Activated T-helper 17 cell treated with anti-CD3 and anti-CD28 coated beads, Interleukin-2, amount 50 U/mL, for 72 hours (primary cell): ENCODE measurements at places on chromosomes 7 and 10. TPM values are rescaled to one million over a fixed set of nuclear protein-coding genes. Genes with fewer than 3 reads are reported as not detected.

DNA sequence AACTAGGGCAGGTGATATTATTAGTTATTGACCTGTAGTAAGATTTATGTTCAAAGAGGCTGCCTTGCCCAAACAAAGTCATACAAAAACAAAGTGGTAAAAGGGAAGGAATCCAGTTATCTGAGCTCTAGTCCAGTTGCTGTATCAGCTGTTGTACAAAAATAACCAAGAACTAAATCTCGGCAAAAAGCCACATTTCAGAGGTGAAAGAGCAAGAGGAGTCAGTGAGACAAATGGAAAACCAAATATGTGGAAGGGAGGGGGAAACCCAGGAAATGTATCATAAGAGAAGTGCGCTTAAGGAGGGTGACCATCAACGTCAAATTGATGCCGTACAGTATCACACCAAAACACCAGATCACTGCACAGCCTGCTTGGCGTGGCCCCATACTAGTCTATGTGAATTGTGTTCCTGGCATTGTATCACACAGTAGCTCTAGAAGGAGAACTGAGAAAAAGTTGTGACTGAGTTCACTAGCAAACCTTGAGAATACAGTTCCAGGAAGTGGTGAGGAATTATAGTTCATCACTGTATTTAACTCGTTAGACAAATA is 6.4 kb downstream of the AGBL3 start:
- peak; percentile 95 for ATAC-seq

The ASB10 gene
- not detected for total RNA-seq

- ATAC-seq: no peak
Measured at GRCh38 chr7:2904202-2904601, 60.1 kb upstream of the GNA12 start.

DNA sequence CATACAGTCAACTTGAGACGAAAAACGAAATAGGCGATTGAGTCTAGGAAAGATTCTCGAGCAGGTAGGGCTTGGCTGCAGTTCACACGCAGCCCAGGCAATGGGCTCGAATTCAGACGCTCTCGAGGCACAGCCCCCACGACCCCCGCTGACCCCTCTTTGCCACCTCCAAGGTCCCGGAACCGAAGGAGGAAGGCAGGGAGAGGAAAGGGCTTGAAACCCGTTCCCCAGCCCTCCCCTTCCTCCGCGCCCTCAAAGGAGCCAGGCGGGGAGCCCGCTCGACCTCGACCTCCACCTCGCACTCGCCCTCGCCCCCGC is 441 bp downstream of the CCDC186 start:
- ATAC-seq: peak; percentile 0

DNA sequence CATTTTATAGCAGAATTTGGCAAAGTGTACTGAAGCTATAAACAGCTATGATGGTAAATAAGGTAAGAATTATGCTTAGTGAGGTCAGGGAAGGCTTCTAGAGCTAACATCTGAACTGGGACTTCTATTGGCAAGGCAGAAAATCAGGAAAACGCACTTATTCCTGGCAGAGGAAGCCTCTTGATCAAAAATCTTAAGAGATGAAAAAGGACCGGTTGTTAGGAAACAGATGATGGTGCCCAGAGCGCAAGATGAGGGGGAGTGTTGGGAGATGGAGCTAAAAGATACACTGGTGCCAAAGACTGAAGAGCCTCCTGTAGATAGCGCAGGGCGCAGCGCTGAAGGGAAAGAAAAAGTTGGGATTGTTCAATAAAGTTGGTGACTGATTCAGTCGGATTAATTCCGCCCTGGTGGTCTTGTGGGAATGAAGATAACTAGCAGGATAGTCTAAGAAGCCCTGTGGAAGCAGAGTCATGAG is 550 bp upstream of the CALU start:
- ATAC-seq: peak; percentile 32

DNA sequence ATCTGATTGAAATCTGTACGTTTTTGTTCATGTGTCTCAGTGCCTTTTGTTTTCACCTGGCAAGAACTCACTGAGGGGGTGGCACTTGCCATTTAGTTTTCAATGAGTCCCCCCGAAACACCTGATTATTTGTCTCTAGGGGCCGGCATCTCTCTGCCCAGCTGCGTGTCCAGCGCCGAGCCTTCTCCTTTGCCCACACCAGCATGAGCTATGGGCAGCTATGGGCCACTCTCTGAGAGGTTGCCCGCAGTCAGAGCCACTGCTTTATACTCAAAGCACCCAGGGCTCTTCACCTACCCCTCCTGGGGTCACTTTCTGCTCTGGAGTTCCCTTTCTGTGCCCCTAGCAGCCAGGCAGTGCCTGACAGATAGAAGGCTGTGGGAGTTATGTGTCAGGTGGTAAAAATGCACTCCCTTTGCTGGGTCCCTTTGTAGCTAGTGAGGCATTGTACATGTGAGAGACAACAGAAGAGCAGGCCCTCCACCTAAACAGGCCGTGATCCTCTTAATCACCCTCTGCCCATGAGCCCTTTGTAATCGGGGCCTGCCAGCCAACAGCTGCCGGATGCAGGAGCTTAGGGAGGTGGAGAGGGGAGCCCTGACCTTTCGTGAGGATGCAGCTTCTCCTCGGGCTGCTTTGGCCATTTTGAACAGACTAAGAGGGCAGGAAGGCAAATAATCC is 133.1 kb upstream of the NPS start:
- no peak for ATAC-seq

DNA sequence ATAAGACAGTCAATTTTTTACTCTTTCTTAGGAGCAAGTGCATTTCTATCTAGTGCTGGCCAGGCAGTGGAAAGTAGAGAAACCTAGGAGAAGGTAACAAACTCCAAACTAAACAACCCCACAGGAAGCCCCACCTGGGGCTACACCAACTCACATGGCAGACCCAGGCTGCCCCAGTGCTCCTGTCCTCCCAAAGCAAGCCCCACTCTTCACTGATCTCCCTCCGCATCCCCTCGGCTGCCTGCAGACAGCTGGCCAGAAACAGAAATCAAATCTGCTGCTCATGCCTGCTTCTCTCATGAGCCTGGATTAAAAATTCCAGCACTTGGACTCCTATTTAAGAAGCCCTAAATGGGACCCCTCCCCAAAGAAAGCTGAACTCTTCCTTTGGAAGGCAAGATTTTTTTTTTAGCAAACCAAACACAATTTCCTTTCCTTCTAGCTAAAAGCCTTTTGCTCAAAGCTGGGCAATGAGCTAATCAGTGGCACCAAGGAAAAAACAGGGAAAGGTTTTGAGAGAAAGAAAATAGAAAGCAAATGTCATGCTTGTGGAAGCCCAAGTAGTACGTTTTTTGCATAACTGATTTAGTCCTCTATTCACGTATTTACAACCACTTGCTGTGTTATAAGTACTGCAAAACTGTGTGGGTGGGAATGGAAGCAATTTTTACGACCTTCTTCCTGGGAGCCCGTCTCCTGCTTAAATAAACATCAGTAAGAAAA is 10.8 kb downstream of the PDE1C start:
- ATAC-seq: no peak

DNA sequence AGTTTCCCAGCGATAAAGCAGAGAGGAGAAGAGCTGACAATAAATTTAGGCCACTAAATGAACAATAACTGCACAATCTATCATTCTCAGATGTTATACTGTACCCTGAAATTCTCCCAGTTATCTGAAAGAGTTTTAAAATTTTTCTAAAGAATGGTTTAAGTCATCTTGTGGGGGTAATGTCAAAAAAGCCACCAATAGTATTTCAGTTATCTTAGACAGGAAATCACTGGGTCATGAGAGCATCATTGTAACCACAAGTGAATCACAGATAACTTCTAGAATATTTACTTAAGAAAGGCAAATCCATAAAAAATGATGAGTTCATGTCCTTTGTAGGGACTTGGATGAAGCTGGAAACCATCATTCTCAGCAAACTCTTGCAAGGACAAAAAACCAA is 147.1 kb downstream of the DNAJB9 start:
- ATAC-seq: no peak

DNA sequence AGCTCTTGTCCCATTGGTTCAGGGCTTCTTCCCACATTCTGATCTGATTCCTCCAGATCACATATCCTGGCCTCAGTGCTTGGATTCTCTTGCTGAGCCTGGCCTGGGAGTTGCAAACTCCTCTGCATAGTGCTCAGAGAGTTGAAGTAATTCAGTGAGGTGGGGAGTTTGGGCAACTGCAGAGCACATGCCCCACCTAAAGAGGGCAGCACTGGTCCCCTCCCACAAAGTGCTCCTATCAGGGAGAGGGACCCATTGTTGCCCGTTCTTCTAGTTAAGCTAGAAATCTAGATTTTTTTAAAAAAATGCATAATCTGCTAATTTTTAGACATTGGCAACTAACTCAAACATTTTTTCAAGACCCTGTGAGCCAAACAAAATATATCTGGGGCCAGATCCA is 45.1 kb downstream of the CHN2 start:
- no peak for ATAC-seq

DNA sequence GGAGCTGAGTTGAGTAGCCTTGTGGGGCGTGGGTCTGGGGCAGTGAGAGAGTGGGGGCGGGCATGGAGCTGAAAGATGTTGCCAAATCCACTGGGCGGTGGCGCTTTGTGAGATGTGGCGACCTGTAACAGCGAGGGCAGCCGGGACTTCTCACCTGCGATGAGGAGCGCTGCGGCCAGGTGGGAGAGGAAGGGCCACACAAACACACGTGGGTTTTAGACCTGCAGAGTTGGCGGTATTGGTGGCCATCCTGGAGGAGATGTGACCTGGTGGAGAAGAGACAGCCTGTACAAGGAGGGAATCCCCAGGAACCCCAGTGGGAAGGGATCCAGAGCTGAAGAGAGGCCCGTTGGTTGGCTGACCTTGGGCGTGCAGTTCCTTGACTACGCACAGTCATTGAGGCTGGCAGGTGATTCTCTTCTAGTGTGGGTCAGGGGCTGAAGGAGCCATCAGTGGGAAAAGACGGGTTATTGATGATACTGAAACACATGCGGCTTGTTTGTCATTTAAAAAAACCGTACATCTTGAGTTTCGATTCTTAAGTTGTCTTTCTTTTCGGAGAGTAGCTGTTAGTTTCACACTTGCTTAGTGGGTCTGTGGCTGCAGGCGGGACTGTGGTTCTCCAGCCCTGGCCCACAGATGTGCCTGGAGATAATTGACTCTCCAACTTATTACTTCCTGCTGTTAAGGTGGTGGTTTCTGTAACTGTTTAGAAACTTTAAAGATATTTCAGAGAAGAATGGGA is 2.4 kb downstream of the CHST12 start:
- peak; percentile 85 for ATAC-seq

The PALD1 gene
- 0.17 TPM for total RNA-seq

- peak; percentile 88 for ATAC-seq
Measured at GRCh38 chr10:71821909-71822763, 28.9 kb downstream of the PSAP start.

The PNPLA8 gene
- 26.2 TPM for total RNA-seq

GRCh38 chr10:86401588-86402282 is 35.1 kb upstream of the GRID1 start:
- ATAC-seq: no peak

GRCh38 chr10:102401735-102402511 is 6.4 kb downstream of the NFKB2 start:
- ATAC-seq: no peak

DNA sequence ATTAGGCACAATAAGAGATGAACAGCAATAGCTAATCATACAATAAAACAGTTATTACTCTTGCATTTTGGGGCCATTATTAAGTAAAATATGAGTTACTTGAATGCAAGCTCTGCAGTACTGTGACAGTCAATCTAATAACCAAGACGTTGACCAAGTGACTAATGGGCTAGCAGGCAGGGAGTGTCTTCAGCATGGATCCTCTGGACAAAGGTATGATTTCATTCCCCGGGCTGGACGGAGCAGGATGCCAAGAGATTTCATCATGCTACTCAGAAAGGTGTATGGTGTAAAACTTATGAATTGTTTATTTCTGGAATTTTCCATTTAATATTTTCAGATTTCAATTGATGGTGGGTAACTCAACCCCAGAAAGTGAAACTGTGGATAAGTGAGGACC is 80.9 kb downstream of the SHH start:
- no peak for ATAC-seq

DNA sequence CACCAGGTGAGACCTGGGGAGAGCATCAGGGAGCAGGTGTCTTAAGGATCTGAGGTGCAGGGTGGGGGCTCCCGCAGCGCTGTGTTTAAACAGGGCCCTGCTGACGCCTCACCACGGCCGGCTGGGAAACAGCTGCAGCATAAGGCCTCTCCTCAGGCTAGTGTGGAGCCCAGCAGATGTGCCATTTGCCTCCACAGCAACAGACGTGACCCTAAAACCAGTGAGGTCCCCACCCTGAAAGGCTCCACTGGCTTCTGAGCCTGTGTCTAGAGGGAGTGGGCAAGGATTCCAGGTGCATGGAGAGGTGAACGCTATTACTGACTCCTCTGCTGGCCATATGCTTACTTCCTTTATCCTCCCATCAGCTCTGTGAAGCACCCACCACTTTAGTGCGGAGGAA is 47.8 kb downstream of the SYPL1 start:
- no peak for ATAC-seq

DNA sequence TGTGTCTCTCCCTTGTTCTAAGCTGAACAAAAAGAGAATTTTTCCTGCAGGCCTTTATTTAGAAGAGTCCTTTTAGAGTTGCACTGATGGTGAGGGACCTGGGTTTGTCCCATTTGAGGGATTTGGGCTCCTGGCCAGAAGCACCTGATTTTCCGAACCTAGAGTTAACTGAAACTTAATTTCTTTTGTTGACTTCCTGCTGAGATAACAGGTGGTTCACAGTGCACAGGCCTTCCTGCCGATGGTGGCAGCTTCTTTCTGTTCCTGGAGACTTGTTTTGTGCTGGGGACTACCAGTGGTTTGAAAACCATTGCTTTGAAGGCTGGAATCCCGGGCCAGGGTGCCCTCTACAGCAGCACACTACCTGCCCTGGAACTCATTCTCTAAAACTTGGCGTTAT is 99.2 kb downstream of the SUGCT start:
- no peak for ATAC-seq

GRCh38 chr7:94594882-94595281 is 61.1 kb downstream of the SGCE start:
- no peak for ATAC-seq

DNA sequence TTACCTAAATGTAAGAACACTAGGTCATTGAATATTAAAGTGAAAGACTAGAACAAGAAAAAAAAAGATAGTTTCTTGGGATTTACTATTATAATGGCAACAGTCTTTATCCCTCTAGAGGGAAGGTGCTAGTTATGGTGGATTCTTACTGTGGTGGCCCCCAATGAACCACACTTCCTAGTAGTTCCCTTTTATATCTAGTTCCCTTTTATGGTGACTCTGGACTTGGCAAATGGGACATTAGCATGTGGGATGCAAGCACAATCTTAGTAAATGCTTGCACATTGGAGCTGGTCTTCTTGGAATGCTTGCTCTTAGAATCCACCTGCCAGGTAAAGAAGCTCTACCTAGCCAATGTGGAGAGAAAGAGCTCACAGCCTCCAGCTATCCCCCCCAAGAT is 430.2 kb downstream of the LRMDA start:
- ATAC-seq: no peak

The NCAPG2 gene
- 141 TPM for total RNA-seq

DNA sequence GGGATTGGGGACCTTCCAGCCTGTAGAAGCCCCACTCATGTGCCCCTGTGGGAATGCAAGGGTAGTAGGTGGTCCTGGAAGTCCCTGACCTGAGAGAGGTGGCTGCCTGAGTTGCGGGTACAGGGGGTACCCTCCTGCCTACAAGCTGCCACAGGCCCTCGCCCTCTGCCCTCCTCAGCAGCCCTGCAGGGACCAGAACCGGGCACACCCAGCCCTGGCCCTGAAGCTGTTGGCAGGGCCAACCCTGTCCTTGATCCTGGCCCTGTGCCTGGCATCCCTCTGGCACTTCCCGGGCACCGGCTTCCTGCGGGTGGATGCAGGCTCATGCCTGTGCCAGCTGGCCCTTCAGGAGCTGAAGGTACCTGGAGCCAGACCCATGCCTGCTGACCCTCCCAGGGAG is 54.9 kb upstream of the ELN start:
- ATAC-seq: no peak
